Activated CD4-positive, alpha-beta T cell treated with anti-CD3 and anti-CD28 coated beads for 48 hours (primary cell): ENCODE measurements at places on chromosomes 1 and 21.

- no peak for DNase-seq
These were observed 807.4 kb upstream of the ADGRL2 start for GRCh38 chr1:80993154-80993980.

DNA sequence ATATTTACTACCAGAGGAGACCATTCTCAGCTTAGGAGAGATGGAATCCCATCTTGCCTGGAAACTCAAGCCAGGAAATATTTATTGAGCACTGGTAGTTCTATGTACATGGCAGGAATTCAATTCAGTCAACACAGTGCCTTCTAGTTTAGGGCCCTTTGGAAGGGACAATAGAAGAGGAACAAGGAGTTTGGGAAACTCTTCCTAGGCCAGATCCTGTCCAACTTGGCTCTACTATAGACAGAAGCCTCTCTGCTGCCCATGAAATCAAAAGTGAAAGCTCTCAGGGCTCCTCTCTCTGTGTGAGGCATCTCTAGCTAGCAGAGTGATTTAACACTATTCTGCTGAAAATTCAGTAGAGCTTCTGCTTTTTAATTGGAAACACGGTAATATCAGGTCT lies 244.6 kb upstream of the MAP1LC3C start:
- DNase-seq = no peak

GRCh38 chr21:45084881-45085536 lies 10.6 kb downstream of the ADARB1 start:
- DNase-seq = no peak

DNA sequence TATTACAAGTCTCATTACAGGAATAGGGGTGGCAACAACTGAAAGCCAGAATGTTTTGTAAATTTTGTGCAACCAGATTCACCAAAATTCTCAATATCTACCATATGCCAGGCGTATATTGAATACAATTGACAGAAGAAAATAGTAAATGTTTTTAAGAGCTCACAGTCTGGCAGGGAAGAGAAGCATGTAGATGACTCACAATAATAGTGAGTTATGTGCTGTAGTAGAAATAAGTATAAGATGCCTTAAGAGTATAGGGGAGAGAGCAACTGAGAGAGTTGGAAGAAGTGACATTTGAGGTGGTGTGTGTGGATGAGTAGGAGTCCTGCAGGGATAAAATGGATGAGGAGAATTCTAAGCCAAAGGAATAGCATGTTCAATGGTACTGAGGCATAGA lies 170.5 kb upstream of the FGGY start:
- no peak for DNase-seq

- no peak for DNase-seq
These were observed 226.1 kb downstream of the ASTN1 start for GRCh38 chr1:176938375-176938774.

DNA sequence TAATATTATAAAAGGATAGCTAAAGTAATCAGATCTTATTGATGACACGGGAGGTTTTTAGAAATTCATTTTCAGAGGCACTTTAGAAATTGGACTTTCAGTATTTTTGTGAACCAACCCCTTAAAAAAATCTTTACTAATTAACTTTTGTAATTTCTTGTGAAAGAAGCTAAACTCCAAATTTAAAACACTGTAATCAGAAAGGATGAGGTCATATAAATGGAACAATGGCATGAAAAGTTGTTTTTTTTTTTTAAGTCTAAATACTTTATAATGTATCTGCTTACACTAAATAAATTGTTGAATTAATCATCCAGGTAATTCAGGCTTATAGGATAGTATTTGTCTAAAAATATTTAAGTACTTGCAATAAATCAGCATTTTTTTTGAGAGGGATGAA lies 9.0 kb downstream of the ZBTB18 start:
- no peak for DNase-seq

GRCh38 chr1:6745073-6745472 lies 40.2 kb upstream of the CAMTA1 start:
- DNase-seq = peak; percentile 62
